A172 (cell line): ENCODE measurements at places on chromosomes 7 and 10. TPM values are rescaled to one million over a fixed set of nuclear protein-coding genes. Genes with fewer than 3 reads are reported as not detected.

DNA sequence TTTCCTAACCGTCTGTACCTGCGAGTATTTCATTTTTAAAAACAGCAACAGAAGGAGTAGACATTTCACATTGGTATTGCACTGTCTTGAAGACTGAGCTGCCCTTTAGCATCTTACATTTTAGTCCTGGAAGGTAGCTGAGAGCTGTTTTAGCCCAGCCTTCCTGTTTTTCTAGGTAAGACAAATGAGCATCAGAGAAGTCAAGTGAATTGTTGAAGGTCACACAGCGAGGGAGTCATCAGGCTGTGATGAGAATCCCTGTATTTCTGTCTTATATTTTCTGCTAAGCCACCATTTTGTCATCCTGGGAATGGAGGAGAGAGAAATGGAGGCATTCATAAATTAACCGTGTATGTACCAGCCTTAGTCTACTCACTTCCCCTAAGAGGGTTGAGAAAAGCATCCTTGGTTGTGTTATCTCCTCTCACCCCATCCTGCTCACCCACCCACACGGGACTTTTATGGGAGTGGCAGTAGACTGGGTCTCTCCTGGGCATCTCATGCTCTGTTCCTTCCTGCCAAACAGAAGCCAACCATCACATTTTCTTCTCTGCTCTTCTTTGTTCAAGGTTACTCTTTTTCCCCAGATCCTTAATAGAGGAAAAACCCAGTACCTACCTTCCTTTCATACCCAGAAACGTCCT lies 8.5 kb downstream of the RBM20 start:
- no peak for DNase-seq

DNA sequence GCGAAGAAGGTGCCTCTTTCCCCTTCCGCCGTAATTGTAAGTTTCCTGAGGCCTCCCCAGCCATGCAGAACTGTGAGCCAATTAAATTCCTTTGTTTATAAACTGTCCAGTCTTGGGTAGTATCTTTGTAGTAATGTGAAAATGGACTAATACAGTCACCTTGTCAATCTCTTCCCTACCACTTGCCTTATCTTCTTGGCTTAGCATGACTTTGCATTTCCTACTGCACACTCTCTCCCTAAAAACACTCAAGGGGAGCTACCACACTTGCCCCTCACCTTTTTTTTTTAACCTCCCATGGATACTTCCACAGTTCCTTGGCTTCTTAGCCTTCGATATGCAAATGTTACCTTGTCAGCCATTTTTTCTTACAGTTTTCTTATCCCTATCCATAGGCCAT lies 7.4 kb upstream of the CDK6 start:
- DNase-seq, result no peak

- no peak for DNase-seq
Observed at GRCh38 chr10:7547206-7547605, 119.6 kb downstream of the ITIH5 start.

DNA sequence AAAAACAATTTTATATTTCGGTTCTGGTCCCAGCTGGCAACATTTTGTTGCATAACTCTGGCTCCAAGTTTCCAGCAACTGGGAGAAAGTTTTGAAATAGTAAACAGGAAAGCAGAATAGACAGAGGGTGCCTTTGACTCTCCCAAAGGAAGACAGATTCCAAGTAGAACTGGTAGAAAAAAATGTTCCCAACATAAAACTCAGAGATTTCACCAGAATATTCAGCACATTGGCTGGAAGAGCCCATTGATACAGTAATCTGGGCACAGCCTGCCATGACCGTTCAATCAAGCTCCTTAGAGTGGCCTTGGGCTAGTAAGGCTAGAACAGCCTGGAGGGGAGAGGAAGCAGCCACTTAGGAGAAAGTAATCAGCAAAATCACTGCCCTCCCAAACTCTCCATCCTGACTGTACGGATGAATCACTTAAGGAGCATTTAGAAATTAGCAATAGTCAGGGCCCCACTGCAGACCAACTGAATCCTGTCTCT lies 120.4 kb downstream of the CUBN start:
- DNase-seq, result peak; percentile 73

NUTM2D gene
- total RNA-seq, result 0.36 and 0.98 TPM in 2 replicates

KCTD7 gene
- total RNA-seq, result 14.9 and 18.1 TPM in 2 replicates

NXPH1 gene
- total RNA-seq, result not detected in 2 replicates

SPDYE9 gene
- not detected in 2 replicates for total RNA-seq
